ENCODE measurements at places on chromosomes 5 and 9. TPM values are rescaled to one million over a fixed set of nuclear protein-coding genes. Genes with fewer than 3 reads are reported as not detected.
A peak's percentile ranks its signal among the peaks of the same experiment; 100 is the strongest.

- no peaks in the 10 kb centered on the region for H3K27me3 ChIP-seq
- DNase-seq: no peak
- H3K4me1 ChIP-seq: peaks cover 32% of the 10 kb centered on the region
- no peaks in the 10 kb centered on the region for H3K36me3 ChIP-seq
- no peak overlapping the region for H3K4me3 ChIP-seq
Observed at GRCh38 chr5:14212838-14213237, 69.7 kb downstream of the TRIO start.

DNA sequence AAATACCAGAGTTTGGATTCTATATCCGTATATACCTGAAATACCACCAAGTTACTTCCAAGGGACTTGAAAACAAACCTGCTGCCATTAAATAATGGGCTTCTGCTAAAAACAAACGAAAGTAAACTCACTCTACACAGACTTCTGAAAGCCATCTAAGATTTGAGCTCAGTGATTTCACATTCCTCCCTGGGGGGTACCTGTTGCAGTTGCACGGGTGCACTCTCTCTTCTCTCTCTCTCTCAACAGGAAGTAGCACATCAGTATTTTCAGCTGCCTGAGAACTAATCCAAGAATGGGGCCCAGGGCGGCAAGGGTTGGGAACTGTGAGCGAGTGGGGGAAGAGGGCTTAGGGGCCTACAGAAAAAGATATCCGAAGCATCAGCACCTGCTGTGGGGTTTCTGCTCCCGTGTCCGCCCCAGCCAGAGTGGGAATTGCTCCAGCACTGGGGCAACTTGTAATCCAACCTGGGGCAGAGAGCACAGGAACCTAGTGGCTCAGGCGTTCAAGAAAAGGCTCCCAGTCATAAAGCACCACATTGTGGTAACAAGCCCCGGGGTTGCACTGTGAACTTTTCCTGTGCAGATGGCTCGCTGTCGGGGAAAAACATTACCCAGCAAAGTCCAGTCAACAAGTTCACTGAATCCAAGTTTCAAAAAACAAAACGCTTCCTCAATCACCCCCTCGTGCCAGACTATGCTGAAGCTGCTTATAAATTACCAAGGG is 99.8 kb downstream of the EFNA5 start:
- H3K36me3 ChIP-seq: no peaks in the 10 kb centered on the region
- H3K27me3 ChIP-seq: no peaks in the 10 kb centered on the region
- DNase-seq: no peak
- no peak overlapping the region for H3K4me3 ChIP-seq

Gene LVRN
- total RNA-seq: 4.7 TPM

- H3K27ac ChIP-seq: peak overlapping the region; percentile 98
- no peaks in the 10 kb centered on the region for H3K36me3 ChIP-seq
- H3K27me3 ChIP-seq: no peaks in the 10 kb centered on the region
- DNase-seq: peak; percentile 95
- peaks cover 16% of the 10 kb centered on the region for H3K4me1 ChIP-seq
Observed at GRCh38 chr9:19229595-19230354, 718 bp upstream of the DENND4C start.

- H3K4me1 ChIP-seq: peaks cover 64% of the 10 kb centered on the region
- H3K4me3 ChIP-seq: no peak overlapping the region
- no peak for DNase-seq
- no peaks in the 10 kb centered on the region for H3K27me3 ChIP-seq
- peak overlapping the region; percentile 16 for H3K27ac ChIP-seq
- H3K36me3 ChIP-seq: no peaks in the 10 kb centered on the region
Observed at GRCh38 chr5:111748304-111748763, 8.7 kb downstream of the NREP start.

- H3K4me1 ChIP-seq: peaks cover 24% of the 10 kb centered on the region
- no peaks in the 10 kb centered on the region for H3K27me3 ChIP-seq
- H3K4me3 ChIP-seq: no peak overlapping the region
Observed at GRCh38 chr9:88538311-88539085, 3.5 kb downstream of the NXNL2 start.

DNA sequence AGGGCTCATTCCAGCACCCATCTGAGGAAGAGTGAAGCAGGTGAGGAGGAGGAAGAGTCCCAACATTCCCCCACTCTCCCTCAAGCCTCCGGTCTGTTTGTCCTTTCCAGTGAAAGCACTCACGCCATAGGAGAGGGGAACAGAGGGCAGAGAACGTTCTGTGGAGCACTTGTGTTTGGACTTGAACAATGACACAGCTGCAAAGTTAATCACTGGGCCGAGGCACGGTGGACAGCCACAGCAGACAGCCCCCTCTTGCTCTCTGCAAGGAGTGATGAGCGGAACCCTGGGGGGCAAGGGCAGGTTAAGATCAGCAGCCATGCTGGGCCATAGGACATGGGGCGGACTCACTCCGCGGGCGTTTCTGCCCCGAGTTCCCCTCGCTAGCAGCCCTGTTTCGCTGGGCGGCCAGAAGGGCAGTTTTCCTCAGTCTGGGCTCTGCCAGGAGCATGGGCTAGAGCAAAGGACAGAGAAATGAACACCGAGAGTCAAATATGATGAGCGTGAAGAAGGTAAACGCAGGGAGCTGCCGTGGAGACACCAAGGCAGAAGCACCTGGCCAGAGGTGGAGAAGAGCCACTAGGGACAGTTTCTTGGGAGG is 185.7 kb downstream of the GAPVD1 start:
- no peak overlapping the region for H3K4me3 ChIP-seq
- H3K27me3 ChIP-seq: no peaks in the 10 kb centered on the region
- no peak for DNase-seq
- no peak overlapping the region for H3K27ac ChIP-seq
- H3K4me1 ChIP-seq: no peaks in the 10 kb centered on the region

Gene ENTREP1
- 16.2 TPM for total RNA-seq

Gene STPG3
- total RNA-seq: not detected

Gene STK32A
- total RNA-seq: 1.2 TPM

- DNase-seq: no peak
- H3K4me1 ChIP-seq: no peaks in the 10 kb centered on the region
- no peak overlapping the region for H3K27ac ChIP-seq
- no peak overlapping the region for H3K4me3 ChIP-seq
- H3K27me3 ChIP-seq: no peaks in the 10 kb centered on the region
Observed at GRCh38 chr5:28254846-28255245, 1216.5 kb upstream of the CDH9 start.

DNA sequence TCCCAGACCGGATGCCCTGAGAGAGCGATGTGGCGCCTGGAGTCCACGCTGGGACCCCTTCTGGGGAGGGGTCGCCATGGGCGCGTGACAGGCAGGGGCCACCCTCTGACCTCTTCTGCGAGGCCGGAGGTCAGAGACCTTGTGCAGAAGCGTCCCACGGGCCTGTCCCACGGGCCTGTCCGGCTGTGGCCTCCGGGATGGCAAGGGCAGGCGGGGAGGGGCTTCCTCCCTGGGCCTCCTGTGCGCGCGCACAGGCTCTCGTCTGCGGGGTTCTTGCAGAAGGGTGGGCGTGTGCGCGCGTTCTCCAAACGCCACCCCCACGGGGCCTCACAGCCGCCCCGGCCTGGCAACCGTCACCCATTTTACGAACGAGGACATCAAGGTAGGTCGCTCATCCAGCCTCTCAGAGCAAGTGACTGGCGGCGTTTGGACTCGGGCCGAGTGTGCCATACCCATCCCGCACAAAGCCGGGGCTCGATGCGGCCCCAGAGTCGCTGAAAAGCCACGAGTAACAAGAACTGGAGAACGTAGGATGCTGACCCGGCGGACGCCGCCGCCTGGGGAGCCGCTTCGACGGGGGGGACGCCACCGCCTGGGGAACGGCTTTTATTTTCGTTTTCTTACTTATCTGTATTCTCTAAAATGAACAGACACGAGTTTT is 897 bp downstream of the AHRR start:
- H3K27me3 ChIP-seq: peaks cover 74% of the 10 kb centered on the region
- no peak overlapping the region for H3K27ac ChIP-seq
- DNase-seq: no peak
- no peaks in the 10 kb centered on the region for H3K36me3 ChIP-seq
- H3K4me3 ChIP-seq: peak overlapping the region; percentile 54

DNA sequence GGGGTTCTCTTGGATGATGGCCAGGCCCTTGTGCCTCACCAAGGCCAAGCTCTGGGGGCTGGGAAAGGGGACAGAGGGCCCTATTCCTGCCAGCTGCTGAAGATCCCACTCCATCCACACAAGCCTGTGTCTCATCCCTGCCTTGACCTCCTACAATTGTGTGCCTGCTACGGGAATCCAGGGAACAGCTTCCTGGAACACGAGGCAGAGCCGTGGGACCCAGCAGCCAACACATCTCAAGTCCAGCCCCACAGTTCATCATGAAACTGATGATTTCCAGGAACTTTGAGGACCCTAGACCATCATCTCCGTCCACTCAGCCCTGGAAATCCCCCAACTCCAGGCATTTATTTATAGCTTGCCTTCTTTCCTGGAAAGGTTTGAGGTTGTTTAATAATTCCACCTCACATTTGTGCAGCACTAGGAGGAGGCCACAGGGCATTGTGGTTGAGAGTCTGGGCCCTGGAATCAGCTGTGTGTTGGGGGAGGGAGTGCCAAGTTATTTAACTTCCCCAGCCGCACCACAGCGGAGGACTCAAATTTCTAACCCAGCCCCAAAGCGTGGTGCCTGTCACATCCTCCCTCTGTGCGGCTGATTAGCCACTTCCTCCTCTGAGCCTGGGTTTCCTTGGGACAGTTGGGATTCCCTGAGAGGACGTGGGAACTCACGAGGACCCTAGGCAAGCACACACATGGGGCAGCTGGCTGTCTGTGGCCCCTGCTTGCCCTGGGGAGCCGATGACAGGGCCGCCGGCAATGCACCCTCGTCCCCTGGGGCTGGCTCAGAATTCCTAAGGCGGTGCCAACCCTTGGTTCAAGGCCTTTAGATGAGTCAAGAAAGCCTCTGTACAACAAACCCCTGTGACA is 58.2 kb upstream of the GGTA1 start:
- H3K36me3 ChIP-seq: no peaks in the 10 kb centered on the region
- DNase-seq: no peak
- H3K4me3 ChIP-seq: no peak overlapping the region
- peaks cover 33% of the 10 kb centered on the region for H3K4me1 ChIP-seq
- H3K27me3 ChIP-seq: no peaks in the 10 kb centered on the region

- no peak overlapping the region for H3K27ac ChIP-seq
- H3K27me3 ChIP-seq: no peaks in the 10 kb centered on the region
- H3K4me1 ChIP-seq: no peaks in the 10 kb centered on the region
- no peak overlapping the region for H3K4me3 ChIP-seq
Observed at GRCh38 chr9:116061546-116062205, 91.9 kb upstream of the PAPPA start.
